NCI-H526 (cell line): ENCODE measurements at places on chromosomes 5 and 9.
A peak's percentile ranks its signal among the peaks of the same experiment; 100 is the strongest.

DNA sequence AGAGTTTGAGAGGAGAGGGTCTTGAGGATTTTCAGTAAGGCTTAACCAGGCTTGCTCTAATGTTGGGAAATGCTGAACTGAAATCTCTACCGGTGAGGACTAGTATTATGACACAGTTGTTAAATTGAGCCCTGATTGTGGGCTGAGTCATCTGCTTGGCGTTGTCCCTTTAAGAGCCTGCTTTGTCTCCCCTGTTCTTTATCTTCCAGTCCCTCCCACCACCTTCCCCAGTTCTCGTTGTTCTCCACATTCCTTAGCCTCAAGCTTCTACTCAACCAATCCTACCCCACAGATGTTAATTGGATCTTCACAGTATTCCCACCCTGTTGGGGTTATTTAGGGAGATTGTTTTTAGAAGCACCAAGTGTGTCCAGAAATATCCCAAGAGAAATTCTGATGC is 57.6 kb downstream of the ANKRD55 start:
- DNase-seq = no peak

DNA sequence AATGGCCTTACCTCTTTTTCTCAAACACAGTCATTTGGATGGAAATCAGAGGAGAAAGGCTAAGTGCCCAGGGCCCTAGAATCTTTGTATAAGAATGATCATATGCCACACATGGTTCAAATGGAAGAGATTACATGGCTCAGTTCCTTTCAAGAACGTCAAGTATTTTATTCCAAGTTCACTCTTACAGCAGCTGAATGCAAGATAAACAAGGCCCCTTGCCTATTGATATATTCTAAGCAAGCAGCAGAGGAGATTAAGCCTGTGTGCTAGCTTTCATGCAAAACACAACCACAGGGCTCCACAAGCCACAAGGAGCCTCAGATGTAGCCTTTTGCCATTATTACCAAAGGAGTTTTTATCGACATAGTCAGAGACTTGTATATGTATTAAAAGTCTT is 55.3 kb upstream of the SLCO6A1 start:
- peak; percentile 32 for DNase-seq

- no peak for DNase-seq
These were observed 80.6 kb upstream of the DAB2 start for GRCh38 chr5:39505363-39505762.

DNA sequence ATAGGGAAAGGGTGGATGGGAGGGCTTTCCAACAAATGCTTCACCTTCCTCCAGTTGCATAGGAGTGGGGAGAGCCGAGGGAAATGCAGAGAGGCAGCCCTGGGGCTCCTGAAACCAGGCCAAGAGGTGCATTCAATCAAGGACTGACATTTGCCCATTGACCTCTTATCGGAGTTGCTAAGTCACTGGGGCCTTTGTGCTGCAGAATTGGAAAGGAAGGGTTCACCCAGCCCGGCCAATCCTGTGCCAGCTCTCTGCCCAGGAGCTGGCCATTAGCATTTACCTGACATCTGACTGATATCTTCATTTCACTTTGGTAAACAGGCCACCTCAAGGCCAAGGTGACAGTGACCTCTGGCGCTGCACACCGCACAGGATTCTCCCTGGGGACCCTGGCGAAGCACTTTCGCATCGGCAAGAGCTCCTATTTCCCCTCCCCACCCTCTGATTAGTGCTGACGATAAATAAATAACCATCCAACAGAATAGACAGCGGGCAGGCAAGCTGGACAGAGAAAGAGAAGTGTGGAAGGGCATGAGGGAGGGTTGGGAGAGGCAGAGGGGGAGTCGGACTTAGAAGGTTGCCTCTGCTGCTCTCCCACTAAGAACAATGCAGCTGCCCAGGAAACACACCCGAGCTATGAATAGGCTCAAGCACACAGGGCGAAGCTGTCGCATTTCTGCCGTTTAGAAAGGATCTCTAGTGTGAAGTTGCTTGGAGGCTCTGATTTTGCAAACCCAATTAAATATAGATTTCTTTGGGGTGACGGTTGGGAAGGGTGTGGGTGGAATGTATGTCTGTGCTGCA is 57.0 kb upstream of the BOD1 start:
- no peak for DNase-seq

GRCh38 chr9:134458207-134459108 is 132.2 kb downstream of the RXRA start:
- DNase-seq = no peak

DNA sequence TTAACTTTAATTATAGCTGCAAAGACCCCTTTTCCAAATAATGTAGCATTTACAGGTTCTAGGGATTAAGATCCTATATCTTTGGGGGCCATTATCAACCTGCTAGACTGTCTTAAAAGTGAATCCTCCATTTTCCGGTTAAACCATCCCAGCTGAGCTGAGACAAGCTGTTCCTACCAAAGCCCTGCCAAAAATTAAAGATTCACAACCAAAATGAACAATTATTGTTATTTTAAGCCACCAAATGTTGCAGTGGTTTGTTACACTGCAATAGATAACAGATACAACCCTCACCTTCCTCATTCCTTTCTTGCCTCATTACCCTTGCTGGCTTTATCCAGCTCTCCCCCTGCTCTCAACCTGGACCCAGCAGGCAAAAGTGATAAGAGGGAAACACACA is 343.4 kb downstream of the CDK5RAP2 start:
- DNase-seq = no peak

DNA sequence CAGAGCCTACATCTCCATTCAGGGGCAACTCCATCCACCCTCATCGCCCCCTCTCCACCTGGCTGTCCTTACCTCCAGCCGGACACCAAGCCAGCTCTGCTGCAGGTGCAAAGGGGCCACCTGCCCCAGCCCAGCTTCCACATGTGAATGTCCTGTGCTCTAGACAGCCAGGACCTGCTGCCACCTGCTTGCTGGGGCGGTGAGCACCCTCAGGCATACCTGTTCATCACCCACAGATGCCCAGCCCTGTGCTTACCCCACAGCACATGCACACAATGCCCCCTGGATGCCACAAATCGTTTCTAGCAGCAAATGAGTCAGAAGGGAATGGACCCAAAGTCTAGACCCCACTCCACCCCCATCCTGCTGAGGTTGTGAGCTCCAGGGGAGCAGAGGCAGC is 13.3 kb upstream of the NKD2 start:
- DNase-seq = no peak

DNA sequence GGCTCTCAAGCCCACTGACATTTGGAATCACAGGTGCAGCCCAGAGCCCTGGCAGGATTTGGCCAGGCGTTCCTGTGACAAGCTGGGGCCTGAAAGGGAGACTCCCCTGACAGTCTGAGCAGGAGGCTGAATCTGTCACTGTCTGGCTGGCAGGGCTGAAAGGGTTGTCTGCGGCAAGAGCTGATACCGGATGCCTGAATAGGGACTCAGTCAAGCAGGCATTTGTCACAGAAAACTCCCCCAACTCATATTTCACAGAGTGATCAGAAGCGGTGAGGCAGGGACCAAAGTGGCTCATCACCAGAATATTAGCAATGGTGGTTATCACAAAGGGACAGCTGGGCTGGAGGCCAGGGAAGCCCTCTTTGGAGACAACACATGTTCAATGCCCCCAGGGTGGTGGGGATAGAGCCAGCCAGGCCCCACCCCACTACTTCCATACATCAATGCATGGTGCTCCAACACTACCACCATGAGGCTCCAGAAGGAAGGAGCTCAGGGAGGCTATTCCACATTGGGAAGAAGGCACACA is 295.5 kb downstream of the DTWD2 start:
- DNase-seq = no peak

GRCh38 chr9:35548571-35548970 is 56.5 kb upstream of the TESK1 start:
- DNase-seq = no peak

DNA sequence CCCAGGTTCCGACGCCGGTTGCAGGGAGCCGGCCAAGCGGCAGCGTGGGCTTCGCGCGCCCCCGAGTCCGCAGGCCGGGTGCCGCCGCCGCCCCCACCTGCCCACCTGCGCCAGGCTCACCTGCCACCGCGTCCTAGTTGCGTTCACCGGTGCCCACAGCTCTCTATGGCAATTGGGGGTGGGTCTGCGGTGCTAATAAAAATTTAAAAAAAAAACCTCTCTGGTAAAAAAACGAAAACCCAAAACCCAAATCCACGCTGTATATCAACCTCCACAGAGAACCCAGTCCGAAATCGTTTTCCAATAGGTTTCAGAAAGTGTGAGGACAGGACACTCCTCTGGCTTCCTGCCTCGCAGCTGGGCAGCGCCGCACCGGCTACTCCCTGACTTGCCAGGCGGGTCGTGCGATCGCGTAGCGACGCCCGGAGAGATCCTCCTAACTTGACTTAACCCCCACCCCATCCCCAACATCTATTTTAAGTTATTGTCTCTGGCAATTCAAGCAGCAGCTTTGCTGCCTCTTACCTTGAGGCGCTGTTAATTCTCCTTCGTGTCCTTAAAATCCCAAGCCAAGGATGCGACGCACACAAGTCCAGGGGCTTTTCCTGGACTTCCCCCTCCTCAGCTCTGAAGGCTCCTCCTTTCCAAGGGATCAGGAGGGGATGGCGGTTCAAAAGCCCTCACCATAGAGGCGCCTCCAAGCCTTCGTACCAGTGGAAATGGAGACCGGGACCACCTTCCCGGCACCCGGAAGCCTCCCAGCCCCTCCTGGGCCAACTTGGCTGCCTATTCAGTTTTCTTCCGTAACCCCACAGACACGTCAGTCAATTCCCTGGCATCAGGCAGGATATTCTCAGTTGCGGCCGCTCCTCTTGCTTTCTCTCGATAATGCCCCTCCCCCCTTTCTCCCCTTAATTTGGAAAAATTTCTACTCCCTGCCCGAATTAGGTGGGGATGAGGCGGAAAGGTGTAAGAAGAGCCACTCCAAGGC is 1639.4 kb upstream of the C9orf72 start:
- DNase-seq = peak; percentile 51
